AG09309 (cell line): ENCODE measurements at places on chromosomes 12 and 14.

GRCh38 chr14:102620413-102620812 is 28.0 kb downstream of the RCOR1 start:
- peak; percentile 52 for DNase-seq

- DNase-seq, result no peak
Observed at GRCh38 chr12:51281202-51281924, 11.1 kb upstream of the SMAGP start.

GRCh38 chr12:20474016-20474415 is 105.7 kb downstream of the PDE3A start:
- DNase-seq, result no peak

DNA sequence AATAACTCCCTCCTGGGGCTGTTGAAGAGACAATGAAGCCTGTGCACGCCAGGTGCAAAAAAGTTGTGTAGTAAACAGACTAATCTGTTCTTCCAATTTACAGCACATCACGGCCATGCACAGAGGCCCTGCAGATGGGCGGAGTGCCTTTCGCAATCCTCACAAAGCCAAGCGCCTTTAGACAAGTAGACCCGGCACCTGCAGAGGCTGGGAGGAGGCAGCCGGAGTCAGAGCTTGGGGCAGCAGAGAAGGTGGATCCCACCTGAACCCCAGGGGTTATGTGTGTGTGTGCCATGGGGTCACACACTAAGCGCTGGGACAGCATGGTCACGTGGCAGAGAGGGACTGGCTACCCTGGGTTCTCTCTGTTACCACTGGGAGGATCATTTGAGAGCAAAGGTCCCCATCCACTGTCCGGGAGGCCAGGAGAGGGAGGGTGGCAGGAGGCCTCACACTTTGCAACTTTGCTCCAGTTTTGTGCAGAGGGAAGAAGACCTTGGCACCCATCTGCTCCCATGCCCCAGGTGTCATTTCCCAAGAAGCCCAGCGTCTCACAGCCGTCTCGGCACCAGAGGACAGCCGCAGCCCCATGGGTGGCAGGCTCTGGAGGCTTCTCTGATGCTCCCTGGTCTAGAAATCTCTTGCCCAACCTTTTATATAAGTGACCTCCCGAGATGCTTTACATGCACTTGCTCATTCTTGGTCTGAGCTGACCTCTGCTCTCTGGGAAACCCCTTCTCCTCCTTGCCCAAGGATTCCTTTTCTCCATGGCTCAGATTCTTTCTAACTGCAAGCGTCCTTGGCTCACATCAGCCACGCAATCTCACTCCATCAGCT is 80.0 kb upstream of the DICER1 start:
- DNase-seq, result no peak

- DNase-seq, result no peak
Observed at GRCh38 chr12:25269701-25270100, 19.0 kb upstream of the KRAS start.

DNA sequence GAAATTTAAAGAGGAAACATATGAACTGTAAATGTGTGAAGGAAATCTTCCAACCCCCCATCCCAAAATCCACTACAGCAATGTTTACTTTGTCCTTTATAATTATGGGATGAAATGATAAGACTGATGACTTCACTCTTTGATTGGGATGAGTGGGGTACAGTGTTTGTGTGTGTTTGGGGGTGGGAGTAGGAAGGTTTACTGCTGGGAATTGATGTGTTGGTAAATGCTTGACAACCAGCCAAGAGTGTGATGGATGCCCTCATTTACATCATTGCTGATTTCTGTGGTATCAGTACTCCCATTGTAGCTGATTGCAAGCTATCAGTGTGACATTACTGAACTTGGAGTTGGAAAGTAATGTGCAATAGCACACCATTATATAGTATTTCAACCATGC is 90.9 kb downstream of the KCNMB4 start:
- DNase-seq, result no peak

- DNase-seq, result no peak
Observed at GRCh38 chr12:46435029-46435428, 62.5 kb upstream of the SLC38A2 start.

GRCh38 chr12:132322206-132323132 is 6.9 kb downstream of the GALNT9 start:
- DNase-seq, result no peak

DNA sequence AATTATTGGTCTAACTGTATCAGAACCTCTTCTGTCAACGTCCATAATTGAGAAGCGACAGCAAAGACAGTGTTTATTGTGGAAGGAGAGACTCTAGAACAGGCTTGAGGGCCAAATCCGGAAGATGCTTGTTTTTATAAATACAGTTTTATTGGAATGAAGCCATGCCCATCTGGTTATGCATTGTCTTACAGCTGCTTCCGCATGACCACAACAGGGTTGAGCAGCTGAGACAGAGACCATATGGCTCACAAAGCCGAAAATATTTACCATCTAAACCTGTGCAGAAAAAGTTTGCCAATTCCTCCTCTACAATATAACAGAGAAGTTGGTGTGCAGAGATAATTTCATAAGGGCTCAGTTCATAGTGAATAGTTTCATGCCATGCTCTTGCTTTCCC is 24.5 kb downstream of the PRKAB1 start:
- DNase-seq, result no peak

GRCh38 chr12:6840761-6841515 is at the start of gene GNB3:
TSS of gene GNB3 (plus strand) at chr12:6840925. CDS start at chr12:6841288, 363 bp downstream.
- no peak for DNase-seq

DNA sequence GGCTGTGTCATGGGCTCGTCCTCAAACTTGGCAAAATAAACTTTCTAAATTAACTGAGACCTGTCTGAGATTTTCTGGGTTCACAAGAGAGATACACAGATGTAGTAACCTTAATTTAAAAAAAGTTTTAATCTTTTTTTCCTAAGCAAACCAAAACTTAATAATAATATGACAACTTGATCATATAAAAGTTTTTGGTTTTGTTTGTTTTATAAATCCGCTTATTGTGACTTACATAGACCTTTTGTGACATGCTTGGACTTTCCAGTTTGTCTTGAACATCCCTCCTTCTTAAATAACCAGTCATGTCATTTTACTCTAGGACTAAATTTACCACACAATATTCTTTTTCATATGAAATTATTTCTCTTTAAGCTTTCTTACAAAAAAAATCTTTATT is 8.5 kb downstream of the RDH12 start:
- DNase-seq, result no peak

GRCh38 chr12:114434341-114434740 is 28.4 kb upstream of the TBX5 start:
- no peak for DNase-seq

- peak; percentile 23 for DNase-seq
Observed at GRCh38 chr12:54142114-54142475, 46.7 kb downstream of the SMUG1 start.

- DNase-seq, result no peak
Observed at GRCh38 chr12:12381982-12382381, 25.1 kb downstream of the BORCS5 start.

DNA sequence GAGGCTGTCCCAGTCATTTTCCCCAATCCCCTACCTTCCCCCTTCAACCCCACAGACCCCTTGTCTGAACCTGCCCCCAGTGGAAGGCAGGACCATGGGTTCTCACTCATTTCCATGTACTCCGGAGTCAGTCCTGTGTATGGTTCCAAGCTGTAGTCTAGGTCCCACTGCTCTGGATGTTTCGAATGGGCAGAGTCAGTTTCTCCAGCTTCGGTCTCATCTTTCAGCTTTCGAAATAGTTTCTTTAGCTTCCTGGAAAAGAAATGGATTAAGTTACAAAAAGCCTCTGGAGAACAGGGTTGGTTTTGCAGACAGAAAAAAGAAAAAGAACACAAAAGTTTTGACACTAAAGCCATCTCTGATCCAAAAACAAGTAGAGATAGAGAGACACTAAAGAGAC is 167.5 kb downstream of the NTF3 start:
- no peak for DNase-seq

DNA sequence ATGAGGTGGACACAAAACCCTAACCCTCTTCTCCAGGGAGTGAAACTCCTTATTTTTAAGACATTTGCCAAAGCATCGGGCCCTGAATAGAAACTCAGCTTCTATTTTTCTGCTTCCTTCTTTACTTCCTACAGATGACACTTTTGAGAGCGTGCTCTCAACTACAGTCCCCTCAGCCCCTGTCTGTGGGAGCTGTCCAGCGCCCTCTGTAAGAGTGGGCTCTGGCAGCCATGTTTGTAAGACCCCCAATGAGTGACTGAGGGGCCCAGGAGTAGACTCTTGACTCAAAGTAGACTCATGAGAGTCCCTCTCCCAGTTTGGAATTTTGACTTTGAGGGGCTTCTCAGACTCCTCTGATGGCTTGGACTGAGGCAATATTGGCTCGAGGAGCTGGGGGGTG is 25.5 kb upstream of the BATF start:
- no peak for DNase-seq

GRCh38 chr14:93049315-93049714 is 66.4 kb downstream of the ITPK1 start:
- DNase-seq, result no peak

- no peak for DNase-seq
Observed at GRCh38 chr12:113464852-113465719, 6.6 kb downstream of the LHX5 start.

DNA sequence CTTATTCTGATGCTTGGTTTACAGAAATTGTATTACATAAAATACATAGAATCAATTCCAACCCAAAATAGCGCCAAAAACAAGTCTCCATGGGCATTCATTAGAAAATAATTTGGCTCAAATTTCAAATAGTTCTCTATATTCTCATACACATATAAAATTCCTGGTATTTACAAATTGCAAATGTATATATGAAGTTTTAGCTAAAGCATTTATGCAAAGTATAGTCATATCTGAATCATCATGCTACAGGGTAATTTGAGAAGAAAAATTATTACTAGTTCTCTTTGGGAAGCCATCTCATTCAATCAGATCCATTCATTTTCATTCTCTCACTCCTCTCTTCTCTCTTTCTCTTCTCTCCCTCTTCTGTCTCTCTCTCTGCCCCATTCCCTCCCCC is 257.8 kb downstream of the DPF3 start:
- DNase-seq, result no peak

DNA sequence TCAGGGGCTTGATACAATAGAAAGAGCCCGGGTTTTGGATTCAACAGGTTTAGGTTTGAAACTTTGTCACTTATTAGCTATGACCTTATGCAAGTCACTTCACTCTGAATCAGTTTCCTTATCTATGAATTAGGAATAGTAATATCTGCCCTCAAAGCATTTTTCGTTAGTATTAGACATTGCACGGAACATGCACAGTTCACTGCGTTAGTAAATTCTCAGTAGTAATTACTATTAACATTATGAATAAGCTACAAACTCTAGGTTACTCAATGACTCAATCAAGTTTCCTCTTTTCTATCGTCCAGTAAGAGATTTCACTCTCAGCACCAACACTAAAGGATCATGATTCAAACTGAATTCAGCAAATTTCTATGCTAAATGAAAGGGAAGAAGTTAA is 150.3 kb downstream of the CEP83 start:
- no peak for DNase-seq

- DNase-seq, result no peak
Observed at GRCh38 chr14:101504096-101504948, 57.0 kb upstream of the DIO3 start.

- DNase-seq, result no peak
Observed at GRCh38 chr14:93430315-93431035, at the start of gene UNC79. TSS of gene UNC79 (plus strand) at chr14:93430939. CDS start at chr14:93431030, 91 bp downstream.

GRCh38 chr12:2372735-2373134 is 319.9 kb downstream of the CACNA1C start:
- DNase-seq, result no peak

GRCh38 chr12:91687052-91688017 is 458.3 kb downstream of the BTG1 start:
- DNase-seq, result peak; percentile 14

DNA sequence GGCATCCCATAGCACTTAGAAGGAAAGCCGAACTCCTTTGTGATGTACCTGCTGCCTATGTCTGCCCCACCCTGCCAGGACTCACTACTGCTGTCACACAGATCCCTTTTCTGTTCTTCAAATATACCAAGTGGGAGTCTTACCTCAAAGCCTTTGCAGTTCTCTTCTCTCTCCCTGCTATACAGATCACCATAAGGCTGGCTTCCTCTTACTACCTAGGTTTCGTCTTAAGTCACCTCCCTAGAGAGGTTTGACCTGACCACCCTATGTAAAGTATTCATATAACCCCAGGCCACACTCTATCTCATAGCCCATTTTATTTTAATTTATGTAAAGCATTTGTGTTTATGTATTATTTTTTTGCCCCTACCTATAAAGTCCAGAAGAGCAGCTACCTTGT is 117.6 kb downstream of the CRADD start:
- DNase-seq, result no peak

- no peak for DNase-seq
Observed at GRCh38 chr12:131845121-131845520, 16.9 kb downstream of the MMP17 start.

GRCh38 chr12:104665296-104665695 is 208.5 kb downstream of the CHST11 start:
- DNase-seq, result no peak

- no peak for DNase-seq
Observed at GRCh38 chr14:61343471-61343870, 22.1 kb downstream of the PRKCH start.

DNA sequence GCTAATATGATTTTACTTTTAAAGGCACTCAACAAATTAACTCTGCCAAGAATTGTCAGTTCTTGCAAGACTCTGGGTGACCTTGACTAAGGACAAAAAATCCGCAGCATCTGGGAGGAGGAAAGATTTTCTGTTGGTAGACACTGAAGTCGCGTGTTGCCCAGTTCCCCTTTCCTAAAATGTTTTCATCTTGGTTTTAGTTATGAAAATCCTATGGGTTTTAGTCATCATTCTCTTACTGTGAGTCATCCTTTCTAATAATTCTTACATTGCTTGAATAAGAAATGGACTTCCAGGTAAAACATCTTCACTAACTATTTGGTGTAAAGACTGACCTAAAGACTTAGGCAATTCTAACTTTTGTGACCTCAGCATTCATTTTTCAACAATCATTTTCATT is 9.1 kb downstream of the GSG1 start:
- DNase-seq, result no peak

DNA sequence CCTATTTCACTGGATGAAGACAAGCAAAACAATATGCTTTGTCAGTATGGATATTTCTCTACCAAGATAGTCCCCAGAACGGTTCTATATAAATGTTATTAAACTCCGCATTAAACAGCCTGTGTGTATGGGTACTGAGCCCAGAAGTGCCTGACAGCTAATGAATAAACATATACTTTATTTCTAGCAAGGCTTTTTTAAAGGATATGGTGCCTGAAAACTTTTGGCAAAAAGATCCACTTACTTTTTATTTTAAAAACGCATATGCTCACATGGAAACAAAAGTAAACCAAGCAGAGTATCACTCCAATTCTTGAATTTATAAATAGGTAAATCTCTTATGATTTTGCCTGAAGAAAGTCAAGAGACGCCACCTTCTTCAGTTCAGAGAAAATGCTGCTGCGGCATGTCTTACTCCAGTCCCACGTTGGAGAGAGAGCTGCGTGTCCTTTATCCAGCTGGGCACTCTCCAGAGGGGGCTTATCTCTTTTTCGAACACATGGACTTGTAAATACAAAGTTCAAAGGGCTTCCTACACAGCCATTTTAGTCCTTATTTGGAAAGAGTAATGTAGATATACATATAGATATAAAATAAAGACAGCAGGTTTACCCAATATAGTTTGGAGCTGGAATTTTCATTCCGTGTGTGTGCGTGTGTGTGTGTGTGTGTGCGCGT is 264.2 kb downstream of the ADAMTS20 start:
- no peak for DNase-seq

GRCh38 chr14:58718226-58719205 is 80.8 kb downstream of the DACT1 start:
- DNase-seq, result no peak
